ENCODE measurements at places on chromosomes 7 and 10. TPM values are rescaled to one million over a fixed set of nuclear protein-coding genes. Genes with fewer than 3 reads are reported as not detected.
A peak's percentile ranks its signal among the peaks of the same experiment; 100 is the strongest.

Gene CHAT
- not detected for polyA plus RNA-seq

Gene LIPJ
- polyA plus RNA-seq, result not detected

DNA sequence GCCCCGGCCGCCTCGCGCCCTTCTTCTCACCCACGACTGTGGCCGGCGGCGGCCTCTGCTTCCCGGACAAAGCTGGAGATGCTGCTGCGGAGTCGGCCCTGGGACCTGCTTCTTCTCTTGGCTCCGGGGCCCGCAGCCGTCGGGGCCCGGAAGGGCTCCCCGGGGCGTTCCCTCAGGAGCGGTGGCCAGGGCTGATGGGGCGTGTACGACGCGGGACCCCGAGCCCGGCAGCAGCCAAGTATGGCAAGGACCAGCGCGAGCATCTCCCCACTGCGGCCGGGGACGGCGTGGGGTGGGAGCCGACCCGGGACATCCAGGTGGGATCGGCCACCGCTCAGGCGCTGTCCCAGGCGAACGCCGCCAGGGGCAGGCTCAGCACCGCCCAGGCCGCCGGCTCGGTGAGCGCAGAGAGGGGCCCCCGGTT, 27.6 kb upstream of the BMS1 start:
- peak; percentile 6 for DNase-seq

Gene ANXA8L1
- polyA plus RNA-seq, result not detected

DNA sequence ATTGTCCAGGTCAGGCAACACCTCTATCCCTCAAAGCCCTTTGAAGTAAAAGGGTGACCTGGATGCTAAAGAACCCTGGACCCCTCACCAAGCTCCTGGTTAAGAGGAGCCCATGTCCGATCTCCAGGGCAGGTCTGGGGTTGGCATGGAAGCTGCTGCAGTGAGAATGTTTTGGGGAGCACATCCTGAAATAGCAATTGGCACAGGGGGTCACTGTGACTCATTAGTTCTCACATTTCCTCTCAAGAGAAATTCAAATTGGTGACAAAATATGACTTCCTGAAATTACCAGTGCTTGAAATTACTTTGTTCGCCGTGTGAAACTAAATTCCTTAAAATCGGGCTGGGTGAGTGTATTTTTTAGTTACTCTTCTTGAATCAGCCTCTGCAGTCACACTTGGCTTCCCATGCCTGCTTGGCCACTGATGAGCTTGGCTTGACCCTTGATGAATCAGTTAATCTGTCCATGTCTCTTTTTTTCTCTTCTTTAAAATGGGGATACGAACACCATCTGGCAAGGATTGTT, 18.8 kb upstream of the ARHGAP22 start:
- DNase-seq, result no peak

DNA sequence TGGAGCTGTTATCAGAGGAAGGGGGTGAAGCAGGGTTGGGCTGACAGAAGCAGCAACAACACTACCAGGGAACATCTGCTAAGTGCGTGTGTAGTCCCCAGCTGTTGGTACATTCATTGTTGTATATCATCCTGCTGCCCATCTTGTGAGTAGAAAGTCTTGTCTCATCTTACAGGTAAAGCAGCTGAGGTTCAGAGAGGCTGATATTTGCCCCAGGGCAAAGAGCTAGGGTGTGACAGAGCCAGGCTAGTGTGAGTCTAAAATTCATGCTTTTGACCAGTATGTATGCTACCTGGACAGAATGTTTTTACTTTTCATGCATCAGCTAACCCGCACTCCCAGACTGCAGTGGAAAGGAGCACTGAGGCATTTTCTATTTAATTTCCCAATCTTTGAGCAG, 221.6 kb downstream of the STK31 start:
- DNase-seq, result no peak

DNA sequence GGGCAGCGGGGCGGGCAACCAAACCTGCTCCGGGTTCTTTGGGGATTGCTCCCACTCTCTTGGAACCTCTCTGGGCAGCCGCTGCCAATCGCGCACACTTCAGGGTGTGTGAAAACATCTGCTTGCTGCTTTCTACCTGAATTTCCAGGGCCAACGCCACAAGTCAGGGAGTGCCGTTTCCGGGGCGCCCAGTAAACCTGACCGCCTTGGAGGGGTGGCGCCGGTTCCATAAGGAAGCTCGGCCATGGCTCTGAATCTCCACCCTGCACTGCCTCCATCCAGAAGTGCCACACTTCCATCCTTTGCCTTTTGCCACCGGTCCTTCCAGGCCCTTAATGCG, 679 bp upstream of the AFAP1L2 start:
- DNase-seq, result no peak

- no peak for DNase-seq
These were observed 109.5 kb downstream of the UNCX start for GRCh38 chr7:1342090-1342640.

DNA sequence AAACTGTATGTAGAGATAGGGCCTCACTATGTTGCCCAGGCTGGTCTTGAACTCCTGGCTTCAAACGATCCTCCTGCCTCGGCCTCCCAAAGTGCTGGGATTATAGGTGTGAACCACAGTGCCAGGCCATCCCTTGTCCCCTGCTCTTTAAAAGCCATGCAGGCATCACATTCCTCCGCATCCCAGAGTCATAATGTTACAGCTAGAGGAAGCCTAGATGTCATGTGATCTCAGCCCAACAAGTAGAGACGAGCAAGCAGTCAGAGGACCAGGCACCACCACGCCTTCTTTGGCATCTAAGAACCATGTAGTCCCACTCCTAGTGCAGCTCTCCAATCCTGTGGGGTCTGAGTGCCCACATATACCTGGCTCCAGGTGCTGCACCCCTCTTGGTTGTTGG, 13.1 kb downstream of the PODXL start:
- no peak for DNase-seq

Gene RASA4
- 32.6 TPM for polyA plus RNA-seq

- DNase-seq, result no peak
These were observed 64.4 kb downstream of the SAMD9 start for GRCh38 chr7:93053209-93053948.

Gene SLK
- 12.7 TPM for polyA plus RNA-seq

DNA sequence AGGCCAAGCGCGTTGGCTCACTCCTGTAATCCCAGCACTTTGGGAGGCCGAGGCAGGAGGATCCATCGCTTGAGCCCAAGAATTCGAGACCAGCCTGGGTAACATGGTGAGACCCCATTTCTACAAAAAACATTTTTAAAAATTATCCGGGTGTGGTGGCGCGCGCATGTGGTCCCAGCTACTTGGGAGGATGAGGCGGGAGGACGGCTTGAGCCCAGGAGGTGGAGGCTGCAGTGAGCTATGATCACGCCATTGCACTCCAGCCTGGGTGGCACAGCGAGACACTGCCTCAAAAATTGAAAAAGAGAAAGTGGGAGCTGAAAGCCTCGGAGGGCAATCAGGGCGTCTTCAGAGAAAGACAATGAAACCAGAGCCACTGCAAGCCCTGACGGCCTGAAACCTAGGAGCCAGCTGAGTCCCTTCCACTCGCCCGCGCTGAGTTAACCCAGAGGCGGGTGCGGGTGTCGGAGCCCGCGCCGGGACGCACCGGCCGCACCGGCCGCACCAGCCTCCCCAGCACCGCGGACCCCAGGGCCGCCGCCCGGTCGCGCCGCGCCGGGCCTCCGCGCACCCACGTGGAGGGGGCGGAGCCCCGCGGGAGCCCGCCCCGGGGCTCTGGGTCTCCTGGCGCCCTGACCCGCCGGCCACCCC, 22.4 kb downstream of the ZFAND2A start:
- DNase-seq, result no peak

- no peak for DNase-seq
These were observed 733.0 kb downstream of the TNS3 start for GRCh38 chr7:46848944-46849343.

Gene PNLIPRP3
- not detected for polyA plus RNA-seq

DNA sequence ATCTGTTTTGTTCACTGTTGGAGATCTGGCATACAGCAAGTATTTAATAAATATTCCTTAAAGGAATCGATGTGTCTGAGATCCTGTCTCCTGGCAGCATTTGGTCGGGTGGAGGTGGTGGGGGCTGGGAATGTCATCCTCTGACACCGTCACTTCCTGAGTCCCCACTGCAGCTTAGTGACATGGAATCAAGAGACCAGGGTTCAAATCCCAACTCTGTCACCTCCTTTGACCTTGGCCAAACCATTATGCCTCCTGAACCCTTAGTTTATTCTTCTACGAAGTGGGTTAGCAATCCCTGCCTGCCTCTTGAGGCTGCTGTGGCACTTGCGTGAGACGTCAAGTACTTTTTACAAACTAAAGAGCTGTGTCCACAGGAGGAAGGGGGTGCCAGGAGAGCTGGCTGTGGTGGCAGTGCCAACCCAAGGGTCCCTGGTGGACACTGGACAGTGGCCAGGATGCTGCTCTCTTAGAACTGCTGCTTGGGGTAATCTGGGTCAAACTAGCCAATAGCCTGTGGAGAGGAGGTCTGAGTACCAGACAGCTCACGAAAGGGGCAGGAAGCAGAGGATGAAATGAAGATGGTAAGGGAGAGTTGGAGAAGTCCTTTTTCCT, 8.0 kb upstream of the ZMIZ1 start:
- DNase-seq, result no peak

Gene FGFR2
- polyA plus RNA-seq, result not detected

DNA sequence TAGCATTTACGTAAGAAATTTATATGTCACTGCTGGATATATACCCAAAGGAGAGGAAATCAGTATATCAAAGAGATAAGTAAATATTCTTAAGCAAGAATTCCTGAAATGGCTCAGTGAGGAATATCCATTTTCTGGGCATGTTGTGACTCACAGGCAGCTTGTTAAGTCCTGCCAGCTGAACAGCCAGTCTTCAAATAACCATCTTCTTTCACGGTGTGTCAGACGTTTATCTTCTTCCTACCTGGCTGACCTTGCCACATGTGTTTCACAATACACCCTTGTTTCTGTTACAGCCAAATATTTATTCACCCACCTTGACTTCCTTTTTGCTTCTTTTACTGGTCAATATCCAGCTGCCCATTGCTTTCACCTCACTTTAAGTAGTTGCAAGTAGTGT, 648.1 kb downstream of the ANKRD7 start:
- DNase-seq, result no peak

Gene ATG9B
- polyA plus RNA-seq, result 9.2 TPM

Gene CLIP2
- 0.32 TPM for polyA plus RNA-seq

- no peak for DNase-seq
These were observed 325.5 kb upstream of the C7orf33 start for GRCh38 chr7:148264933-148265557.

DNA sequence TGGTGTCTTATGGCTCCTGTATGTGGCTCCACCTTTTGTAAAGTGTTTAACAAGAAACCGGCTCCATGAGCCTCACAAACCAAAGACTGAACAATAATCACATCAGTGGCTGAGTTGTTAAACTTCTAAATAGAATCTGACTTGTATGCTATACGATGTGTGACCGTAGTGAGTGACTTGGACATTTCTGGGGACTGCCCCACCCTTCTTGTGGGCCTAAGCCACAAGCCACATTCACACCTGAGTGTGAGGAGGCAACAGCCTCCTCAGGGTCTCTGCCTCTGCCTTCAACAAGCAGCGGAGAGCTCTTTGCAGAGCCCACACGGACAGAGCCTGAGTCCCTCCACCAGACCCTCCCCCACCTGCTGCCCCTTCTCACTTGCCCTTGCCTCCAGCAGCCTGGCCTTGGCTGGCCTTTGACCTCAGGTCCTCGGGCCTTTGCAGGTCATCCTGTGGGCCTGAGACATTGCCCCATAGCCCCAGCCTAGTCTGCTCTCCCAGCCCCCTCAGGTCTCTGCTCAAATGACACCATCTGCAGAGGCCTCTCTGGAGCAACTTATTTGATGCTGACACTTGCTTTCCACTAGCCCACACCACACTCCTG, 156.8 kb upstream of the TNS3 start:
- DNase-seq, result no peak

DNA sequence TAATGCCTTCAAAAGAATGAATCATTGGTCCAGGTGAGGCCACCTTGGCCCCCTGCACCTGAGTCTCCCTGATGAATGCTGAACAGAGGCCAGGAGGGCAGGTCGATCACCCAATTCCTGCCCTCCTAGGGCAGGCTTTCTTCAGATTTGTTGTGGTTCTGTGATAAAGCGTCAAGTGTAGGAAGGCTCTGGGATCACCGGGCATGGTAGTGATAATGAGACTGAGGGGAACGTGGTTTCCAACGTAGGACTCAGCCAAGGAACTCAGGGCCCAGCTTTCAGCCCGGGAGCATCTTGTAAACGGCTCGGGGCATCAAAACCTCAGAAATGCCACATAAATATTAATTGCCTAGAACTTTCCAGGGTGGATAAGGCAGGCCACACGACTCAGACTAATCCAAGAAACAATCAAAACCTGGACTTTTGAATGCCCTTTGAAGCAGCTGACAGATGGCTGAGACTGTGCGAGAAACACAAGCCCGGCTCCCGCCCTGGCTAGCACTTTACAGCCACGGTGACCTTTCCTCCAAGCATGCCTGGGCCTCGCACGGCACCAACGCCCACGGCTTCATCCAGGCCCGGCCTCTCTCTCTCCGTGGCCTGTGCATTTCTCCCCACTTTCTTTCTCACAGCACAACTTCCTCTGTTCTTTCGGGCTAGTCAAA, 239.3 kb upstream of the GRB10 start:
- DNase-seq, result no peak

GRCh38 chr7:142483659-142484317, 225.9 kb upstream of the PRSS58 start:
- no peak for DNase-seq

Gene RHEB
- polyA plus RNA-seq, result 43.7 TPM

DNA sequence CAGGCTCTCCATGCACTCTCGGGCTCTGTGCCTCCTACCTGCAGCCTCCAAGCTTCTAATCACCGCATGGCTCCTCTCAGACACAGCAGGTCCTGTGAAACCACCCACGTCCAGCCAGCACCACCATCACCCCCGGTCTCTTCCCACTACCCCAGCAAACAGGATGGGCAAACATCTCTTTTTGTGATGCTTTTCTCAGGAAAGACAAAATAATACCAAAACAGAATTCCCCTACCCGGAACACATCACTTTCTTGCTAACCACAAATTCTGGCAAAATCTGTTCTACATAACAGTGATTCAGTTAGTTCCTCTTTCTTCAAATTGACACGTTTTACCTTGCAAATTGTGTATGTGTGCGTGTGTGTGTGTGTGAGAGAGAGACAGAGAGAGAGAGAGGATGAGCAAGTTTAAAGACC, 6.5 kb downstream of the SNX8 start:
- DNase-seq, result no peak

GRCh38 chr10:116126954-116127695, 145.9 kb downstream of the GFRA1 start:
- no peak for DNase-seq

Gene SYNPO2L
- polyA plus RNA-seq, result not detected

Gene PLAC9
- not detected for polyA plus RNA-seq

GRCh38 chr7:120394595-120394994, 121.6 kb downstream of the KCND2 start:
- no peak for DNase-seq

Gene ZNF467
- 4.4 TPM for polyA plus RNA-seq

Gene AKR1C8
- polyA plus RNA-seq, result not detected

DNA sequence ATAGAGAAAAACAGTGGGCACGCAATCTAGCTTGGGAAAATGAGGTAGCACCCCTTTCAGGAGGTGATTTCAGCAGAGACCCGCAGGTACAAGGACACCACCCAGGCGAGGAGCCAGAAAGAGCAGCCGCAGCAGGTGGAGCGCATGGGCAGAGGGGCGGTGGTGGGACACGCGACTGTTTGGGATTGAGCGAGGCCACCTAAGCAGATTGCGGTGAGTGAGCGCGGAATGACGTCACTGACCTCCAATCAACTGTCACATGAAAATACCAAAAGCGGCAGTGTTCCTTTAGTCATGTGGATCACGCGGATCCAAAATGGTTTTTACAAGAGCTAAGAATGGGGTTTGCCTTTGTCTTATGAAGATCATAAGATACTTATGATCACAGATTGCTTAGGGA, 40.2 kb upstream of the SLC26A3 start:
- no peak for DNase-seq

Gene CHN2
- 0.90 TPM for polyA plus RNA-seq

GRCh38 chr7:4727914-4728705, 46.0 kb downstream of the FOXK1 start:
- DNase-seq, result no peak

Gene CTNNA3
- polyA plus RNA-seq, result not detected
